Effector memory CD8-positive, alpha-beta T cell (primary cell): ENCODE measurements at places on chromosomes 7 and 10.

GRCh38 chr7:31382722-31383121 is 42.2 kb upstream of the NEUROD6 start:
- DNase-seq: no peak

DNA sequence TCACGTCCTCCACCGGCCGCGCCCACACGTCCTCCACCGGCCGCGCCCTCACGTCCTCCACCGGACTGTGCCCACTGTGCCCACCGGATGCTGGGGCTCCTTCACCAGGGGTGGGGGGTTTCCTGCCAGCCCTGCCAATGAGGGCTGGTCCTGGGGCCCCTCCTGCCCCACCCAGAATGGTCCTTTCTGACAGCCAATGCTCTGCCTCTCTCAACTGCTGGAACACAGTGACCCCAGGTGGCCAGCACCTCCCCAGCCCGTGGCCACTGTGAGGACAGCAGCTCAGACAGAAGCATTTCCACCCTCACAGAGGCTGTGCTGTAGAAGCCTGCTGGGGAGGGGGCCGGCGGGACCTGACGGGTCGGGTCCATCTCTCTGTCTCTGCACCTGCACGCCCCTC is 90.1 kb upstream of the DNAAF5 start:
- DNase-seq: peak; percentile 64

- DNase-seq: no peak
Observed at GRCh38 chr10:119246862-119247549, 39.6 kb downstream of the GRK5 start.

DNA sequence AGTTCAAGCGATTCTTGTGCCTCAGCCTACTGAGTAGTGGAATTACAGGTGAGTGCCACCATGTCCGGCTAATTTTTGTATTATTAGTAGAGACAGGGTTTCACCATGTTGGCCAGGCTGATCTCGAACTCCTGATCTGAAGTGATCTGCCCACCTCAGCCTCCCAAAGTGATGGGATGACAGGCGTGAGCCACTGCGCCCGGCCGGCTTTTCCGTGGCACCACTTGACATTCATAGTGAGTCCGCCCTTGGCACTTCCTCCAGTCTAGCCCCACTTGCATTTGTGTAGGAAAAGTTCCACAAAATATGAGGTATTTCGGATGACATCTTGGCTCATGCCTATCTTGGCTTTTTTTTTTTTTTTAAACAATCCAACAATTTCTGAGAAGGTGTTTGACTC is 128.1 kb upstream of the ACBD5 start:
- DNase-seq: no peak

GRCh38 chr10:104117839-104118323 is 4.1 kb upstream of the SFR1 start:
- no peak for DNase-seq

DNA sequence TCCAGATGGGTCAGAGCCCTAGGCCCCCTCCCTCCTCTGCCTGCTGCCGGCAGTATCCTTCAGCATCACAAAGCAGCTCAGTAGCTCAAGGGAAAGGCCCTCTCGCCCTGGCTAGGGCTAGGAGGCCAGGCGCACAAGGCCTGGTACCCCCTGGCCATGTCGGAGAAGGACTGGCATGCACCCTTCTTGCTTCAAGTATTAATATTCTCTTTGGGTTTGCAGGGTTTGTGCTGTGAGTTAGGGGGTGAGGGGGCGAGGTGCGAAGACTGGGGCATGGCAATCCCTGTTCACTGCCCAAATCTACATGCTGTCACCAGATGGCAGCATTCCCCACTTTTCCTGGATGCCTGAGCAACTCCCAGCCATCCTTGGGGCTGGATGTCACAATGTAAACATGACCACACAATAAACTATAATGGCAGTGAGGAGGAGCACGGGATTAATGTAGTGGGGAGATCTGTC is 105.2 kb downstream of the NEURL1 start:
- DNase-seq: no peak

DNA sequence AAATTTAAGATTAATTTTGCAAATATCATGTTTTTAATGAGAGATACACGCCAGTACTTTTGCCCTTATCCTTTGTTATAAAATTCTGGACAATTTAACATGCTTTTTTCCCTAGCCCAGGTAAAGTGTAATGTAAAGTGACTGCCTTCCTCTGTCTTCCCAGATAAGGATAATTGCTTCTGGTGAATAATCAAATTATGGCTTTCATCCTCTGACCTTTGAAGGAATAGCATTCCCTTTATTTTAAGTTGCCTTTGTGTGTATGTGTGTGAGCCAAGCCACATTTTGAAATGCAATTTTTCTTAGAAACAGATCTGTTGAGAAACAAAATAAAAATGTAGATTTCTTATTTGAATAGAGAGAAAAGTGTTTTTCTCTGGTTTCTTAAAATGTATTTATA is 107.5 kb downstream of the ADAM22 start:
- no peak for DNase-seq

- DNase-seq: no peak
Observed at GRCh38 chr7:79091011-79091410, 362.5 kb downstream of the MAGI2 start.

- no peak for DNase-seq
Observed at GRCh38 chr7:142500366-142500765, 242.5 kb upstream of the PRSS58 start.

DNA sequence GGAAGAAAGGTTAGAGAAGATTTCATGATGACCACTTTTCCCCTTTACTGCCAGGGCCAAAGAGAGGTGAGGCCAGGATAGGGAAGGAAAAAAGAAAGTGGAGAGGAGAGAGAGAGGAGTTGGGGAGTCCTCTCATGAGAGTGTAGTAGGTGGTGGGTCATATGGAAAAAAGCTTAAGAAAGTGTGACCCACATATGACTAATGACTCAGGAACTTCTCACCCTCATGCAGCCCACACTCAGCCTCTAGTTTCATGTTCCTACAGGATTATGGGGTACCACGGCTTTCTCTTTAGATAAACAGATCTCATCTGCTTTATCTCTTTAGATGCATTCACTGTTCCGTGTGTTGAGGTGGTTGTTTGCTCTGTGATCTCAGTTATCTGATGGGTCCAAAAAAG is 462.5 kb upstream of the IGFBP3 start:
- DNase-seq: no peak

- no peak for DNase-seq
Observed at GRCh38 chr7:138835087-138835486, 37.1 kb upstream of the ATP6V0A4 start.

GRCh38 chr7:50646069-50646468 is 80.9 kb upstream of the DDC start:
- DNase-seq: no peak

GRCh38 chr7:14685167-14685566 is 217.4 kb downstream of the DGKB start:
- no peak for DNase-seq

DNA sequence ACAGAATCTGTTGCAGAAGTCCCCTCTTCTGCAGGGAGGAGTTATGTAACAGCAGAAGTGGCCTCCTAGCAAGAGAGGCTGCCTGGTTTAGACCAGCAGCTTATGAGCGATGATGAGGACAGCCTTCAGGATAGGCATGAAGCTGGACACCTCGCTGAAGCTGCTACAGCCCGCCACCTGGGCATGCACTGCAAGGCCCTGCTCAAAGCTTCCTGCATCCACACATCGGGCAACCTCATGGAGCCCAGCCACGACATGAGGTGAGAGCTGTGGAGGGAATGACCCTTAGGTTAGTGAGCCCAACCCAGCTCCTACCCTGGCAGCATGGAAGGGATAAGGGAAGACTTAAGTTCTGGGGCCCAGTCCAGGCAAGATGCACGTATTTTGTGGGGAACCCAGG is 24.7 kb downstream of the WNT8B start:
- no peak for DNase-seq

- DNase-seq: no peak
Observed at GRCh38 chr10:71326464-71326881, 7.4 kb downstream of the SLC29A3 start.

- DNase-seq: no peak
Observed at GRCh38 chr10:60009710-60010383, 103.5 kb upstream of the CCDC6 start.

GRCh38 chr10:108556186-108556585 is 1367.1 kb downstream of the XPNPEP1 start:
- no peak for DNase-seq

DNA sequence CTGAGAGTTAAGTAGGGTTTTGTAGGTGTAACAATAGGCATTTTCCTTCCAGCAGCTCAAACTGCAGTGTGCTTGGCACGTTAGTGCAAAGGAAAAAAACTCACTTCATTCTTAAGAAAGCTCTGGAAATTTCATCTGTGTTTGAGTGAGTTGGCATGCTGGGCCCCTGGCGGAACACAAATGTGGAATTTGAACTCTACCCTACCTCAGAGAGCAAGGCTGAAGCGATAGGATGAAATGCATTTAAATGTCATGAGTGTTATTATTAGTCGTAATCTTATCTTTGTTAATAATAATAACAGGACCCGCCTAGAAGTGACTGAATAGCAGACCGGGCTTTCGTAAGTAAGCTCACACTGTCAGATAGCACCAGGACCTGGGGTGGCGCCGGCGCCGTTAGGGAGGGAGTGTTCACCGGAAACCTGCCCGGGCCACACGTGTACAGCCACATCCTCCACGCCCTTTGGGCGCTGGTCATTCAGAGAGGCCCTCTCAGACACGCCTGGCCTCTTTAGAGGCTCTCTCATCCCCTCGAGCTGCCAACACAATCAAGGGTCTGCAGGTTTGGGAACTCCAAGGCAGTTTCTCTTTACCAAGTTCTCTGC is 63.5 kb downstream of the GRK5 start:
- peak; percentile 51 for DNase-seq

DNA sequence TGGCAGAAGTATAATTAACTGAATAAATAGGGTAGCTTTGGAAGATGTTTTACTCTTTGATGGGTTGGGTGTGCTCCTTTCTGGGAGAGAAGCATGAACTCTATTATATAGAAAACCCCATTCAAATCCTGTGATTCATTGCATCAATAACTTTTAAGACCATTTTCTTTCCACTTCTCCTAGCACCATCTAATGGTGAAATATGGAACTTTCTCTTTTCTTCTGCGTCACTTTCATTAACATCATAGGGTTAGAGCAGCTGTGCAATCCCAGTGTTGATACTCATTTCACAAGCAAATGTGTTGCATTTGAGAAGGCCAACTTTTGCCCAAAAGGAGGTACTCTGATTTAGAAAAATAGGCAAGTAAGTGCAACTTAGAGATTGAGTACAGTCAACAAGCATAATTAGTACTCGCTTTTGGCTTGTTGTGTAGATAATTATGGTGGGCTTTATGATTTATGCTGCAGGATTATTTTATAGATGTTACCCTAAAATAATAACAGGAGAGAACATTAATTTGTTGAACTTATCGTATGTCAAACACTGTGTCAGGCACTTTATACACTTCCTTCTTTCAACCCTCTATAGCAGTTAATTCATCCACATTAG is 92.9 kb downstream of the CPED1 start:
- no peak for DNase-seq

DNA sequence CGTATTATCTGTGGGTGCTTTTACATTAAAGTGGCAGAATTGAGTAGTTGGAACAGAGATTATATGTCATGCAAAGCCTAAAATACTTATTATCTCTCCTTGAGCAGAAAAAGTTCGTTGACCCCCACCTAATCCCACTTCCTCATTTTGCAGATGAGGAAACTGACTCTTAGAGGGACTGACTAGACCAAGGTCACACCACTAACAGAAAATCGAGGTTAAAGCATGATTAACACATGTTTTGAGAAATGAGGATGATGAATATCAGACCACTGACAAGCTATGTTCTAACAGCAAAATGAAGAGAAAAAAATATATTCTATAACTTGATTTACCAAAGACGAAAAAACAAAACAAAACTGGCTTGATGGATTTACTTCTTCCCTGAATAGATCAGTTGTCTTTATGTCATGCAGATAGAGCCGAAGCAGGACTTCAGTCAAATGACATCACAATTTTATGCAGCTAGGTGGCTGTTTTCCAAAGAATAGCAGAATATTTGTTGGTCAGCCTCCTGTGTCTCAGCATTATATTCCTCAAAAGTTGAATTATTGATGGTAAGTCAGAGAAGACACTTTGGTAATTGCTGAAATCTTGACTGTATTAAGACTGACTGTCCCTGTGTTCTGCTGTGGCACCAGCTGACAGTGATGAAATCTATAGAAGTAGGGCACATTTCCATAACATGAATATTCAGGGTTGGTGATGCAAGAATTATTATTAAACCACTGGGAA is 24.2 kb upstream of the SMIM30 start:
- DNase-seq: no peak

- no peak for DNase-seq
Observed at GRCh38 chr10:97230146-97230545, 44.4 kb upstream of the SLIT1 start.

DNA sequence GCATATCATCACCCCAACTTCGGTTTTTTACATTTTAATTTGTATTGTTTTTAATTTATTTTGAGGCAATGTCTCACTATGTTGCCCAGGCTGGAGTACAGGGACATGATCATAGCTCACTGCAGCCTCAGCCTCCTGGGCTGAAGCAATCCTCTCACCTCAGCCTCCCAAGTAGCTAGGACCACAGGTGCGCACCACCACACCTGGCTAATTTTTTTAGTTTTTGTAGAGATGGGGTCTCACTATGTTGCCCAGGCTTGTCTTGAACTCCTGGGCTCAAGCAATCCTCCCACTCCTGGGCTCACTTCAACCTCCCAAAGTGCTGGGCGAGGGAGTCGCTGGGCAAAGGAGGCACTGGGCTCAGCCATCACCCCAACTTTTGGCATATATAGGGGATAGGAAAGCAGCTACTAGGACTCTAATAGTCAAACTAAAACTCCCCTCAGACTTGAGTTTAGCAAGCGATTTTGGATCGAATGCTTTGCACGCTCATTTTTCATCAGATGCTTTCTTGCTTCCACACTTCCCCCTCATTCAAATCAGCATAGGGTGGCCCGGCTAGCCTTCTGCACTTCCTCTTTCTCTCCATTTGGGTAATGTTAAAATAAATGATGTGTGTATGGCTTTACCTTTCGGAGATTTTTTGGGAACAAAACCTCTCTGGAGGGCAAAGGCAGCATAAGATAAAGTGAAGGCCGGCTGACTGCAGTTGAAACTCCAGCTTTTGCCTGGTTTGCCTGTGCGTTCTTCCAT is 20.8 kb upstream of the NMT2 start:
- no peak for DNase-seq

DNA sequence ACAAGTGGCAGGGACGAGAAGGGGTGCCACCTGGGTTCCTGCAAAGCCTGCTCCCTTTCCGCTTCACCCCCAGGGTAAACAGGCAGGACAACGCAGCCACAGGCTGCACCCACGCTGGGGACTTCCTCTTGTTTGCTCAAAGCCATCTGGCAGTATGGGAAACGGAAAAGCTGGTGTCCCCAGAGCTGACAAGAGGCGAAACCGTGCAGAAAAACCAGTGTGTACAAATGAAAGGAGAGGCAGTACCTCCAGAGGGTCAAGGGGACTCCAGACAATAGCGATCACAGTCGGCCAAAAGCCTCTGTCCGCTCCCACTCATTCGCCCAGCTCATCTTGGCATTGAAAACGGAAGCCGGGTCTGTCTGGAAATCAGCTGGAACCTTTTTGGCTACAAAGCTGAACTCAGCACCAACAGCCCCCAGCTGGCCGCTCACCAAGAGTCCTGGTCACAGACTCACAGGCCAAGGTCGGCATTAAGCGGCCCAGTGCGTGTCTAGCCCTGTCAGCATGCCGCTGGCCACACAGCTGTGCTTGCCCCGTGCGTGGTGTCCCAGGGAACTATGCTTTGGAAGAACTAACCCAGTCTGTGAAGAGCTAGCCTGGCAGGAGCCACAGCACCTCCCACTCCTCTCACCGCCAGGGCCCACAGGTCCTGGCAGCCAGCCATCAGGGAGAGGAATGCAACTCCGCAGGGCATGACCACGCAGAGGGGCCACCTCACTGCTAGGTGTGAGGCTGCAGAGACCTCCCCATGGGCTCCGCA is 10.4 kb downstream of the TNS3 start:
- no peak for DNase-seq
